ENCODE measurements at places on chromosomes 6 and 20. TPM values are rescaled to one million over a fixed set of nuclear protein-coding genes. Genes with fewer than 3 reads are reported as not detected.

GRCh38 chr6:162670345-162670744 lies 57.2 kb downstream of the PRKN start:
- DNase-seq: no peak

GRCh38 chr6:136290410-136291010 lies 864 bp upstream of the BCLAF1 start:
- peak; percentile 86 for DNase-seq

SRMS gene
- 0.12 TPM for polyA plus RNA-seq

TFAP2C gene
- polyA plus RNA-seq: 2.5 TPM

RHAG gene
- 1.7 TPM for polyA plus RNA-seq

NTSR1 gene
- 0.08 TPM for polyA plus RNA-seq

Data from right lung (tissue), 10 donors.